ENCODE measurements at places on chromosomes 1 and 21. TPM values are rescaled to one million over a fixed set of nuclear protein-coding genes. Genes with fewer than 3 reads are reported as not detected.

DDAH1 gene
- 93.0 TPM for total RNA-seq

PEAR1 gene
- total RNA-seq, result 2.0 TPM

DNA sequence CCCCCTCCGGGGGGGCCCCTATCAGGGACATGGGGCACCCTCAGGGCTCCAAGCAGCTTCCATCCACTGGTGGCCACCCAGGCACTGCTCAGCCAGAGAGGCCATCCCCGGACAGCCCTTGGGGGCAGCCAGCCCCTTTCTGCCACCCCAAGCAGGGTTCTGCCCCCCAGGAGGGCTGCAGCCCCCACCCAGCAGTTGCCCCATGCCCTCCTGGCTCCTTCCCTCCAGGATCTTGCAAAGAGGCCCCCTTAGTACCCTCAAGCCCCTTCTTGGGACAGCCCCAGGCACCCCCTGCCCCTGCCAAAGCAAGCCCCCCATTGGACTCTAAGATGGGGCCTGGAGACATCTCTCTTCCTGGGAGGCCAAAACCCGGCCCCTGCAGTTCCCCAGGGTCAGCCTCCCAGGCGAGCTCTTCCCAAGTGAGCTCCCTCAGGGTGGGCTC, 34.9 kb downstream of the TRIM11 start:
- DNase-seq, result no peak

DNA sequence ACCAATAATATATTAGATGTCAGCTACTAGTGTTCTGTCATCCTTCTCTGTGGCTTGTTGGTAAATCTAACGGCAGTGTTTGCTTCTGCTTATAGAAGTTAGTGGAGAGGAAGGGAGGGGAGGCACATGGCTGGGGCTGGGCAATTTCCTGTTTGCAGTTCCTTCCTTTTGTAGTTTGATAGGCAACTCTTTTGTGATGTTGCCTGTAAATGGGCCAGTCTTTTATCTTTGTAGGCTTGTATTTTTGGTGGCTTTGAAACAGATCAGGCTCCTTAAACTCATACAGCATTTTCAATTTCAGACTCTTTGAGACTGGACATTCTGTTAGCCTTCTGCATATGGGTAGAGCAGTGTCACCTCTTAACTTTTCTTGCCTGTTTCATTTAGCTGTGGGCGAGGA, 48.1 kb downstream of the CDC14A start:
- DNase-seq, result peak; percentile 35

DNA sequence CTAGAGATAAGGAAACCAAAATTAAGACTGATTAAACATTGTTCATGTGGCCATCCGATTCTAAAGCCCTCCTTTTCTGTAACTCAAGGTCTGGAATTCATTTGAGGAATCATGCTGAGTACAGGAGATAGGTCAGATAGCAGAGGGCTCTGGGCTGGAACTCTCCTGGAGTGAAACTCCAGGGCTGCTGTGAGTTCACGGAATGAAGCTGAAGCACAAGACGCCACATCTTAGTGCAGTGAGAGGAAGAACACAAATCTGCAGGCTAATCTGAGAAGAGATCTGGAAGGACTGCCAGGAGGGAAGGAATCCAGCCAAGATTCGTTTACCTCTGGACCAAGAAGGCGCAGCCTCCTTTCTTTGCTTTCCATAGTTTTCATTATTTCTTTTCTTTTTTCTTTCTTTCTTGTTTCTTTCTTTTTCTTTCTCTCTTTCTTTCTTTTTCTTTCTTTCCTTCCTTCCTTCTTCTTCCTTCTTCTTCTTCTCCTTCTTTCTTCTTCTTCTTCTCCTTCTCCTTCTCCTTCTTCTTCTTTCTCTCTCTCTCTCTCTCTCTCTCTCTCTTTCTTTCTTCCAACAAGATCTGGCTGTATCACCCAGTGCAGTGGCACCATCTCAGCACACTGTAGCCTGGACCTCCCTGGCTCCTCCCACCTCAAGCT, 74.8 kb upstream of the ATP1B1 start:
- no peak for DNase-seq

DNA sequence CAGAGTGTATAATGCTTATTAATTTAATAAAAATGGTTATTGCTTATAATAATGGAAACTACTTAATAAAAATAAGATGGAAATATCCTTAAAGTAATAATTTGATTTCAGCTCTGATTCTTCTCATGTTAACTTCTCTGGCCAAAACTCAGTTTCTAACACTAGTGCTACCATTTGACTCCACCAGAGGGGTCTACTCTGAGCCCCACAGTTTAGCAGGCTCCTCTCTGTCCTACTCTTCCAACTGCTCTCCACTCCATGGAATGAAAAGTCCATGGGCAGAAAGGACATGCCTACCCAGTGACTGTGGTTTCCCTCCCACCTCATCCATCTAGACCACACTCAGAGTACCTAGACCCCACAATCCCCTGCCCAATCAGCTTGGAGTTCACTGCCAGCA, 489.1 kb upstream of the CAMK1G start:
- DNase-seq, result no peak

GRCh38 chr1:30847358-30847972, 61.1 kb downstream of the SDC3 start:
- peak; percentile 88 for DNase-seq

- DNase-seq, result peak; percentile 76
Measured at GRCh38 chr1:115811140-115811828, 29.6 kb downstream of the NHLH2 start.

DNA sequence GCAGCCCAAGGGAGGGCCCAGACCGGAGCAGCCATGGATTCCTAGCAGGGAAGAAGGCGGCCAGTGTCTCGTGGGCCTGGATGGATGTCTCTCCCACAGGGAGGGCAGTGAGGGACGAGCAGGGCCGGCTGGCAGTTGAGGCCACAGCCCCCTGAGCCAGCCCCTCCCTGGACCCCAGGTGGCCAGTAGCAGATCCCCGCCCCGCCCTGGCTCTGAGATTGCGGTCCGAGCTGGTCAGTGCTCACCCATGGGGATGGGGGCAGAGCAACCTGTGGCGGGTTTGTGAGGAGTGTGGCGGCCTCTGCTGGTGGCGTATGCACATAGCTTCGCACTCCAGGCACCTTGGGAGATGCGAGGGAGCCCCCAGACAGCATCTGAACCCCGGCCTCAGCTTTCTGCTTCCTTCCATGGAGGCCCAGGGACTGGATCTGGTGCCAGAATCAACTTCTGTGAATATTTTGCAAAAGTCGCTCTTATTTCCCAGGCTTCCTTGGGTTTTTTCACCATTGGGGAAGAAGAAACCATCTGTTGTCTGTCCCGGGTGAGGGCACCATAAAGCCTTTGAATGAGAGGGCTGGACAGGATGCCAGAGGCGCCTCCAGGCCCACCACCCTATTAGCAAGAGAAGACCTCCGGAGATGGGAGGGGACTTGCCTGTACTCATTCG, 8.4 kb upstream of the KCNN3 start:
- DNase-seq, result peak; percentile 80

DNA sequence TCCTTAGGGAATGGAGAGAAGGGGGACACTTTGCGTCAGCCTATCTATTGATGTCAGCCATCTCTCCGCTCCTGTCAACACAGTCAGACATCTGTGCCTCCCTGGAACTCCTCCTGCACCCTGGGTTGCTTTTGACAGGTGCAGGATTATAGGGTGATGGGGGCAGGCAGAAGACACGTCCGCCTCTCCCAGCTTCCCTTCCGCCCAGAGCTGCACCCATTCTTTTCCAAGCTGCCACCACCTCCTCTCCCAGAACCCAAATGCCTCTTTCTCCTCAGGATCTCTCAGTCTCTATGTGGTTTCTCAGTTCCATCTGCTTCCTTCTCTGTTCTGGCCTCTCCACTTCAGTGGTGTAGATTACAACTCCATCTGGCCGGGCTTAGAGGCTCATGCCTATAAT, 17.1 kb upstream of the KIF1B start:
- no peak for DNase-seq

DNA sequence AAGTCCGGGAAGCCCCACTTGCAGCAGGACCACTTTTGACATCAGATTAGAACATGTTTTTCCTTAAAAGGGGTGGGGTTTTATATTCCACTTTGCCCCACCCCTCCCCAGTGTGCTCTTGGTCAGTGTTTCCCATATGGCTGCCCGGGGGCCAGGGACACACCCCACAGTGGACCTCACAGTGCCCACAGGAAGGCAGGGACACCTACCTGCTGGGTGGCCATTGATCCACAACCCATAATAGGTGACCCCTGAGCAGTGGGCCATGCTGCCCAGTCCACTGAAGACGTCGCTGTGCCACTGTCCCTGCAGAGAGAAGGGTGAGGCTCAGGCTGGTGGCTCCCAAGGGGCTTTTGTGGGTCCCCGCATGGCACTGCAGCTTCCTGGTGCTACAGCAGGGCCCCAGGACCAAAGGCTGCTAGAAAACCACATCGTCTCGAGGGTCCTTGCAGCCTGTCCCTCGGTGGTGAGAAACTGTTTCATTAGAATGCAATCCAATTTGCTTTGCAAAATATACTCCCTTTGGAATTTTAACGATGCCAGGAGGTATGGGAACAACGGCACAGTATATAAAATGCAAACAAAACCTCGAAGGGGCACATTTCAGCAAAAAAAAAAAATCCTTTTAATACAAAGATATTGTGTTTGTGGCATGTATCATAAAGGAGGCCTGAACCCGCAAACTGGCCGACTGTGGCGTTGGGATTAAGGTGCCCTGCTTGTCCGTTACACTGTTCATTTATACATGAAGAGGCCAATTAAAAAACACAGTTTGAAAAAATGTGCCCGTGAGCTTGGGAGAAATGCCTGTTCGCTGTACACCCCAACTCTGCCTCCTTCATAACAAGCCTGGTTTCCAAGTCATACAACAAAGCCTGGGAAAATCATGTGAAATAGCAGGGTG, 16.9 kb downstream of the MORN1 start:
- peak; percentile 18 for DNase-seq

All from left colon (tissue), 2 donors.